Hematopoietic multipotent progenitor cell treated with erythropoietin and hydrocortisone succinate and interleukin-3 and kit ligand, for 15 days (in vitro differentiated cells): ENCODE measurements at places on chromosomes 2 and 18.

DNA sequence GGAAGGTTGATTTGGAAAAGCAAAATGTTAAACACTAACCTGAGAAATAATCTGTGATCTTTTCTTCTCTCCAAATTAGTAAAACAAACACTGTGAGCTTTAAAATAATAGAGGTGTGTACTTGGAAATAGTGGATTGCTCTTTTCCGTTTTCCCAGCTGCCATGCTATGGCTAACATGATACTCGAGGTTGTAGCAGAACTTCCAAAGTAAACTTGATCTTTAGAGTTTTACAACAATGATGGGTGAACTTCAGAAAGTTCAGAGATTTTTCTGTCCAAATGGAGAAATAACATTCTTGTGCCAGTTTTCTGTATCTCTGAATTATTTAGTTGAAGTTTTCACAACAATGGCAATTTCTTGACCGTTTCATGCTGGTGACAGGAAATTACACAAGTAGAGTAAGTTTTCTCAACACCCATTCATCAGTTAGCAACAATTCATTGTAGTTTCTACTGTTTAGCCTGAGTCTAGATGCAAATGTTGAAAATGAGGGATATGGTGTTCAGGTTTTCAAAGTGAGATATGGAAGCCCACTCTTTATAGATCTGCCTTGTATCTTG, 135.3 kb upstream of the CTAGE1 start:
- DNase-seq, result no peak

GRCh38 chr2:18124116-18124835, 245.8 kb downstream of the KCNS3 start:
- no peak for DNase-seq

GRCh38 chr2:142285480-142285879, 154.7 kb upstream of the LRP1B start:
- no peak for DNase-seq

GRCh38 chr2:82837588-82838304, 1621.3 kb downstream of the SUCLG1 start:
- no peak for DNase-seq

DNA sequence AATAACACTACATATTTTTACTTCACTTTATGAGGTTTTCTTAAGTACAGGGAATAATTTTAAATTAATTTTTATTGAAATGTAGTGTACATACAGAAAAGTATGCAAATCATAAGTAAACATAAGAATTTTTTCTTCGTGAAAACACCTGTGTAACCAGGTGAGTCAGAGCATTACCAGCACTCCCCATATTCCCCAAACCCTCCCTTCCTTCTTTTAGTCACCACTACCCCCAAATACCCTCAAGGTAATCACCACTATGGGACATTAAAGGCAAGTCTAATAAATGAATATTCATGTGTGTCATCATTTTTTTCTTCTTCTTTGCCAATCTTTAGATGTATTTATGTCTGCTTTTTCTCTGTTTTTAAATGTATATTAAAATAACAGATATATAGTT, 139.9 kb upstream of the LTBP1 start:
- DNase-seq, result no peak

DNA sequence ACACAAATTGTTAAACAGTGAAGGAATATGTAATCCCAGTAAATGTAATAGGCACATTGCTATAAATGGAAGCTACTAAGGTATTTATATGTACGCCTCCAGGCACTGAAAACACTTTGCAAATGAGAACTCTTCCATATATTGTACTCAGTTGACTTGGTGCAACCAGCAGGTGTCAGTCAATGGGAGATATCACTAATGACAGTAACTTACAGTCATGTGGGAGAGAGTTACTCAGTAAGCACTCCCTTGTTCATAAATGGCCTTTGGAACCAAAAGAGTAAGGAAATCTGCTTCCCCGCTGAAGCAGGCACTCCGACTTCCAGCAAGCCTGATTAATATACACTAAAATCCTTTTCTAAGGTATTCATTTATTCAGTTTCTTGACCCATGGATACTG, 5.9 kb downstream of the MDH1 start:
- DNase-seq, result no peak

GRCh38 chr18:63152791-63153190, 166.8 kb downstream of the BCL2 start:
- no peak for DNase-seq

DNA sequence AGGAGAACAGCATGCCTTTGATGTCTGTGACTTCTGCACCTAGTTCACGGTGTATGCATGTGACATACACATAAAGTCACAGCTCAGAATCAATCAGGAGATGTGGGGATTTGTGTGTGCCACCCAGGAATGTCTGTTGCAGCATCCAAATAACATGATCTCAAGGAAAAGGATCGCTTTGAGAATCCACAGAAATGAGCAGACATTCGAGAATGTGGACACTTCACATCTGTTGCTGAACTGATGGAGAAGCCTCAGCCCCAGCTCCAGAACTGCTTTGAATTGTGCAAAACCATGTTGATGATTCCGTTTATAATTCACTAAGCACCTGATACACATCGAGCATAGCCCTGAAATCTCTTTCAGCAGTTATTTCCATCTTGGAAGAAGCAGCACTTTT, 208.6 kb downstream of the CMPK2 start:
- no peak for DNase-seq

- DNase-seq, result no peak
Measured at GRCh38 chr2:239546541-239546940, 145.7 kb upstream of the HDAC4 start.

DNA sequence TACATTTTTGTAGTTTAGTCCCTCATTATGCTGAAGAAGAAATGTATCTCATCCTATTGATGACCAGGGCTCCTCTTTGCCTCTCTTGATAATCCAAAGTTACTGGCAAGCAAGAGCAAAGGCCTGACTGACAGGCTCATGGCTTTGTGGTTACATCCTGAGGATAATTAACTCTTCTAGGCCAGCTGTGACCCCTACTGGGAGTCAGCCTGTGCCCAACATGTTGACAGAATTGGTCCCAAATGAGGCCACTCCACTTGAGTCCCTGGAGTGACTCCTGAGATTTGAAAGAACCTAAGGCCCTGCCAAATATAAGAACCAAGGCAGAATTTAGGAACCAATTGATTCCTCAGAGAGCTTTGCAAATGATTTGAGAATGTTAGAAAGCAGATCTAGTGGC, 973.8 kb upstream of the CELF4 start:
- no peak for DNase-seq

- DNase-seq, result peak; percentile 41
Measured at GRCh38 chr18:45837283-45838070, 12.0 kb downstream of the SIGLEC15 start.

- DNase-seq, result no peak
Measured at GRCh38 chr18:22639026-22639463, 221.3 kb upstream of the CTAGE1 start.

GRCh38 chr18:30177056-30177455, 865.5 kb downstream of the DSC3 start:
- DNase-seq, result no peak

GRCh38 chr2:80185091-80185490, 119.5 kb downstream of the LRRTM1 start:
- DNase-seq, result no peak

GRCh38 chr2:67462738-67463496, 65.8 kb downstream of the ETAA1 start:
- DNase-seq, result no peak

DNA sequence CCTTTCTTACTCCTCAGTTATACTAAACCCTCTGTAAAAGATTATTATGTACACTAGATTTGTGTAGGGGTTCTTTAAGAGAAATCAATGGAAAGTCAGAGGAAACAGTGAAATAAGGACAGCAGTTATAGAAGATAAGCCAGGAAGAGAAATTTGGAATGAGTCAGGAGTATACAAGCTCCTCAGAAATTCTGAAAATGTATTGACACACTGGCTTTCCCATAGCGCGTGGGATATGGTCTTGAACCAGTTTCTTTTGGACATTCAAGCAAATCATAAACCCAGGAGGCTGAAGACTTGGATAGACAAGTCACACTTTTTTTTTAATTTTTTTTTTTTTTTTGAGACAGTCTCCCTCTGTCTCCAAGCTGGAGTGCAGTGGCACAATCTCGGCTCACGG, 316.1 kb upstream of the MMADHC start:
- no peak for DNase-seq

DNA sequence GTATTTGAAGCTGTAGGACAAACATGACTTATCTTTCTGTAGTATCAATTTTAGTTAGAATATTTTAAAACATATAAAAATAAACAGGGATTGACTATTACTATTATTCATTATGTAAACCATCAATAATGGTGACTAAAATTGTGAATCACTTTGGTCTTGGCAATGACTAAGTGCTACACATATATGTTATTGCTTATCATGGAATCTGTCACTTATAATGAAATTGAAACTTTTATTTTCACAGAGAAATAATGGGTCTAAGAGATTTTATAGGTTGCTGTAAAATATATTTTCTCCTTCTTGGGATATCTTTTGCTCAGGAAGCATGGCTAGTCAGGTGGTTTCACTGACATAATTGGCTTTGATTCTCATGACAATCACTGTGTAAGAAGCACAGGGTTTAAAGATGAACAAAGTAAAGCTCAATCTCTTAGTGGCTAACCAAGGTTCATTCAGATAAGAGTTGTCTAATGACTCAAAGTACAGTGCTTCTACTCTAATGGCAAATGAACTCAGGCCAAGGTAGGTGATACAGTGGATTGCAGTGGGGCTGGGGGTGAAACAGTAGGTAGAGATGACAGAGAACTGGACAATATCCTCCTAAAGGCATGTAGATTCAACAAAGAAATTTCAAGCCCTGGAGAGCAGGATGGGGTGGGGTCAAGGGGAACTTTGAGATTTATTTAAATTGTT, 98.6 kb upstream of the FANCL start:
- no peak for DNase-seq

GRCh38 chr2:53939656-53940055, 31.1 kb downstream of the PSME4 start:
- DNase-seq, result no peak

- no peak for DNase-seq
Measured at GRCh38 chr2:65061910-65062339, 5.7 kb downstream of the CEP68 start.

DNA sequence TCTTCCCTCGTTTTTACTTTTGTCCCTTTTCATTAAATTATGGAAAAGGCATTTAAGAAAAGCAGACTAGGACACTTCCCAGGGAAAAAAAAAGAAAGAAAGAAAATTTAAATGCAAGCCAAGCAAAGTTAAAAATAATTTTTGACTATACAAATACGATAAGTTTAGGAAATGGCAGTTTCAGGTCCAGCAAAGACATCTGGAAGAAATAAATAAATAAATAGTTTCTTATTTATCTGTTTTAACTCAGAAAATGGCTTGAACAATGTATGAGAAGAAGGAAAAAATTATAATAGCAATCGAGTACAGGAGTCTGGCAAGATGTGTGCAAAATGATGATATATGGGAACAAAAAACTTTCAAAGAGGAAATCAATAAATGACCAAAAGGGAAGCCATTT, 114.6 kb upstream of the NCKAP5 start:
- DNase-seq, result no peak

DNA sequence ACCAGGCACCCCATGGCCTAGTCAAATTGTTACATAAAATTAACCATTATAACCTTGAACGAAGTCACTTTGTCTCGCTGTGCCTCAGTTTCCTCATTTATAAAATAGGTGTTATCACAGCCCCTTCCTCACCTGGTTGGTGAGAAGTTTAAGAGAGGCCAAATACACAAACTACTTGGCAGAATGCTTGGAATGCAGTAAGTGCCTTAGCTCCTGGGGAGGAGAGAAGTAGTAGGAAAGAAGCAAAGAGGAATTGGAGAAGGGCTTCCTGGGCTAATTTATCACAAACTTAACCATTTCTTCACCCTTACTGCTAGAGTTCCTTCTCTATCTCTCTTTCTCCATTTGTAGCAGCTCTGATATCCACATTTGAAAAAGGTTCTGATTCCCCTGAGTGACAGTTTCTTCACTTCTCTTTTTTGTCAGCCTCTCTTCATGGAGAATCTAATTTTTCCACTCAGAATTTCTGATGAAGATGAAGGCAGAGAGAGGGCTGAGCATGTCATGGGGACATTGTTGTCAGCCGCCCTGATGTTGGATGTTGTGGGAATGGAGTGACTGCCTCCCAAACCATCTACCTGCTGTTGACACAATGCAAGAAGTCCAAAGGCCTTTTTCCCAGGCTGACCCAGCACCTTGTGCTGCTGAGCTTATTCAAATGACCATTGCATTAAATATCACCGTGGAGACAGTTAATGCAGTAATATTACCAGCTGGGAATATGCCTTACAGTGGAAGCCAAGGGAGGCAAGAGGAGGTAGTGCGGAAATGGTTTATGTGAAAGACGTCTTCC, 60.4 kb downstream of the BOD1L2 start:
- DNase-seq, result no peak

- no peak for DNase-seq
Measured at GRCh38 chr18:10032331-10033015, 118.7 kb downstream of the VAPA start.

DNA sequence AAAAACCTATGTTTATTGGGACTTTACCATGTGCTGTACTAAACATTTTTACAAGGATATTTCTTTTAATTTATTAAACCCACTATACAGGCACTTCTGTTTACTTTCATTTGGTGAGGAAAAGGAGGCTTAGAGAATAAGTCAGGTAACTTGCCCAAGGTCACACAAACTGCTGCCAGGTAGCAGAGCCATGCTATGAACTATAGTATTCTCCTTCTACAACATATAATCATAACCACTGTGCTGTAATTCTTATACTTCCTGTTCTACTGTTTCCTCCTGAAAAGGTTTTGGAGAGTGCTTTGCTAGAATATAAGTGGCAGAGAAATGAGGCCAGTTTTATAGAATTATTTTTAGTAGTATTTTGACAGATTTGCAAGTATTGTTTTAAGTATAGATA, 29.5 kb downstream of the SLC39A10 start:
- DNase-seq, result no peak

GRCh38 chr2:103991591-103991990, 862.3 kb upstream of the POU3F3 start:
- no peak for DNase-seq

GRCh38 chr2:188853307-188853706, 120.9 kb upstream of the COL3A1 start:
- DNase-seq, result no peak

DNA sequence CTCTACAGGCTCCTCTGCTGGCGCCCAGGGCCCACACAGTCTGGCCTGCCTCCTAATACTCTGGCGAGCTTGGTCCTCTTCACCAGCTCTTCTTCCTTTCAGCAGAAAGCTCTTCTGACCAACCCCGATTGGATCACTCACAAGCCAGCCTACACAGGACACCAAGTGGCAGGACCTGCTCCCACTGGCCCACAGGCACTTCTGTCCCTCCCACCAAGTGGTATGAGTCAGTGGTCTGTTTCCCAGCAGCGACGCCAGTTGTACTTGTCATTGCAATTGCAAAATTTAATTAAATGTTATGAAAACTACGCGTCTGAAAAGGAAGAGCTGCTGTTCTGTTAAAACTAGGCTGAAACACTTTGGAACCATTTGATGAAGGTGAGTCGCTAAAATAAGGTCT, 46.7 kb downstream of the NDUFA10 start:
- DNase-seq, result no peak

GRCh38 chr2:41896186-41896846, 151.5 kb upstream of the PKDCC start:
- no peak for DNase-seq

GRCh38 chr18:53843113-53843760, 381.2 kb downstream of the MBD2 start:
- DNase-seq, result no peak
